ENCODE measurements at places on chromosomes 16 and 17.
A peak's percentile ranks its signal among the peaks of the same experiment; 100 is the strongest.

DNA sequence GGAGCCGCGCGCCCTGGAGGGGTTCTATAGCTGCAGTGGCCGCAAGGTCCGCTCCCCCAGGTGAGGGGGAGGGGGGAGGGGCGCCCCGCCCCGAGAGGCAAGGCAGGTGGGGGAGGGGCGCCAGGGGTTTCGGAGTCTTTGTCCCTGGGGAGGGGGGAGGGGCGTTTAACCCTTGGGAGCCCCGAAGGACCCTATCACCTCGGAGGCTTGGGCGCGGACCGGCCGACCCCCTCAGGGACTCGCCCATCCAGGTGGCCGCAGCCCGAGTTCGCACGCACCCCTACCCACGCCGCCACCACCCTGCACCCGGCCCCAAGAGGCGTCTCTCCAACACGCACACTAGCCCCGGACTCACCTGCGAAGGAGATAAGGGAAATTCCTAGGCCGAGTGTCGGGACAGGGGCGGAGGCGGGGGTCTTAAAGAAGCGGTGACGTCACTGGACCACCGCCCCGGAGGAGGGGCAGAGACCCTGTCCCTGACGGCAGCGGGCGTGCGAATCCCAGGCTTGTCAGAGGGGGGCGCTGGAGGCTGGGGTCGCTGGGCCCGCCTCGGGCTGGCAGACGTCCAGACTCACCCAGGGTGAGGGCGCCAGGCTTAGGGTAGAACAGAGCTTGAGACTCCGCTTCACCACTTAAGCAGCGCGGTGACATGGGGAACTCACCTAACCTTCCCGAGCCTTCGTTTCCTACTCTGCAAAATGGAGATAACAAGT lies at the start of gene CLDN6:
Gene CLDN6 (minus strand): TSS at position 390 of the 713 bp plus-strand sequence. CDS start 2,162 bp downstream, outside the sequence.
- DNase-seq, result no peak

GRCh38 chr16:70788668-70789594 lies 12.0 kb downstream of the VAC14 start:
- peak; percentile 34 for DNase-seq

DNA sequence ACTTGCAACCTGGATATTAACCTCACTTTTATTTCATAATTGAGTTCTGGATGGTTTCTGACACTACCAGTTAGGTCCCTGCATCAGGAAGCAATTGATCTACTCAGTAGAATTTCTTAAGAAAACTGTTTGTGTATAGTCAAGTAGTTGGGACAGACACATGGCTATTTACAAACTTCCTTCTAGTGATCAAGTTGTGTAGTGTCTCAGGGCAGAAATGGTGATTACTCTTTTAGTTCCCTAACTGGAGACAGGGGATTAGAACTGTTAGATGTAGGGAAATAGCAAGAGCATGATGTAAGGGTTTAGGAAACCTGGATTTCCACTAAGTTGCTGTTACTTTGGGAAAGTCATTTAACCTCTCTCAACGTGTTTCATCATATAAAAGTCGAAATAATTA lies 30.4 kb downstream of the TMEM100 start:
- DNase-seq, result no peak

- peak; percentile 8 for DNase-seq
These were observed 20.9 kb downstream of the RHBDL3 start for GRCh38 chr17:32286518-32286900.

DNA sequence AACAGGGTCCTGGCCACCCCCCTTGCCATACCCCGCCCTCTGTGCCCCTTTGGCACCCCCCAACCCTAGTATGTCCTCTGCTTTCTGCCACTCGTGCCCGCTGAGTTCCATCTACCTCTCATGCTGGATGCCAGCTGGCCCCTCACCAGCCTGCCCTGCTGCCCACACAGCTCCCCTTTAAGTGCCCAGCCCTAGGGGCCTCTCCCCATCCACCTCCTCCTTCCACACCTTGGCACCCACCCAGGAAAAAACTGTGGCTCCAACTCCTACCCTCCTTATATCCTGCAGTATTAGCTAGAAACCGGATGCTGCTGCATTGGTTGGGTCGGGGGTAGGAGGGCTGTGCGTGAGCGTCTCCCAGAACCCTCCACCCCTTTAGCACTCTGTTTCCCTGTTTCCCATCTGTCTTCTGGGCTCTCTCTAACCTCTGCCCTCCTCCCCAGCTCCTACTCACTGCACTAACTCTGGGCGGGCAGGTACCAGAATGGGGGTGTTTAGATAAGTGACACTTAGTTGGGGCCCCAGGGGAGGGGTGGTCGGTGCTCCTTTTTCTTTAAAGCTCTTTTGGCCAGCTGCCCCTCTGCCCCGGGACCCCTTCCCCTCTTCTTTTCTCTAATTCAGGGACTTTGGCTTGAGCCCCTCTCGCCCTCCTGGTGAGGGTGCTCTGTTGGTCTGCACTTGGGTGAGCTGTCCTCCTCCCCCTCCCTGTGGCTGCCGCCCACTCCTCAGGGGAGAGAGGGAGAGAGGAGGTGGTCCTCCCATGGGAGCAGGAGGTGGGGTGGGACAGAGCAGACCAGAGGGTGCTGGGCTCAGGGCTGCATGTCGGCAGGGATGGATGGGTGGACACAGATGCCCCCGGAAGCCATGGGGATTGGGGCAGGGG lies 9.9 kb downstream of the NR1D1 start:
- no peak for DNase-seq

- DNase-seq, result no peak
These were observed 18.3 kb downstream of the CPNE7 start for GRCh38 chr16:89593841-89594240.
